Activated naive CD8-positive, alpha-beta T cell treated with anti-CD3 and anti-CD28 coated beads, Interleukin-2, amount 50 U/mL, for 16 hours (primary cell): ENCODE measurements at places on chromosomes 16 and 17.

- DNase-seq: no peak
These were observed 72.5 kb upstream of the IRX3 start for GRCh38 chr16:54359081-54359480.

GRCh38 chr17:81152288-81152828 lies 12.9 kb upstream of the PVALEF start:
- DNase-seq: no peak

- no peak for DNase-seq
These were observed 72.9 kb downstream of the IL21R start for GRCh38 chr16:27474921-27475320.

GRCh38 chr16:35102780-35103403 lies 1643.5 kb downstream of the TP53TG3F start:
- no peak for DNase-seq

- DNase-seq: no peak
These were observed 46.3 kb downstream of the PRKCA start for GRCh38 chr17:66348584-66349165.

DNA sequence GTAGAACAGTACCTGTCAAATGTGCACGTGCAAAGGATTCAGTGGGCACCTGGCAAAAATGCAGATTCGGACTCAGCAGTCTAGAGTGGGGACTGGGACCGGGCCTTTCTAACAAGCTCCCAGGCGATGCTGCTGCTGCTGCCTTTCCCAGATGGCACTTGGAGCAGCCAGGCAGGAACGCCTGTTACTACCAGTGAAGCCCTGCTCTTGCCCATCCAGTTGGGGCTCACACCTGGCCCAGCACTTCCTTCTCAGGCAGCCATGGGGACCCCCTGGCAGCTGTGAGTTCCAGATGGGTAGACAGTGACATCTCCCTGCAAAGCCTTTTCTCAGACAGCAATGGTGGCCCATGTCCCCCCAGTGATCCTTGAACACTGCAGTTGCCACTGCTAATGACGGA lies 30.4 kb downstream of the KDM8 start:
- DNase-seq: no peak

DNA sequence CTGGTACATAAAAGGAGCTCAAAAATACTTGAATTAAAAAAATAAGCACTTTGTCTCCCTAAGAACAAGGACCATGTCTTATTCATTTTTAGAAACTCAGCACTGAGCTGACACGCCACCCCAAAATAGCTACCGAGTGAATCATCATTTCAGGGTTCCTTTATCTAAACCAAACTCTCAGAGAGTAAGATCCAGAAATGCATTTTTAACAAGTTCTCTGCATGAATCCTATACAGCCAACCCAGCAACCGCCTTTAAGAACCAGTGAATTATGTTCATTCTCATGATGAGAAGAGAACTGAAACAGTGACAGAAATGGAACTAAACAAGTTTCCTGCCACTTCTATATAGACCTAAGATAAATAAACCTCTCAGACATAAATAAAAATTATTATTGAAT lies 8.7 kb downstream of the C16orf87 start:
- no peak for DNase-seq
